IPS-NIHi11 (cell line): ENCODE measurements at places on chromosomes 4 and X.

- DNase-seq = no peak
Observed at GRCh38 chr4:110612631-110613269, 10.1 kb downstream of the PITX2 start.

DNA sequence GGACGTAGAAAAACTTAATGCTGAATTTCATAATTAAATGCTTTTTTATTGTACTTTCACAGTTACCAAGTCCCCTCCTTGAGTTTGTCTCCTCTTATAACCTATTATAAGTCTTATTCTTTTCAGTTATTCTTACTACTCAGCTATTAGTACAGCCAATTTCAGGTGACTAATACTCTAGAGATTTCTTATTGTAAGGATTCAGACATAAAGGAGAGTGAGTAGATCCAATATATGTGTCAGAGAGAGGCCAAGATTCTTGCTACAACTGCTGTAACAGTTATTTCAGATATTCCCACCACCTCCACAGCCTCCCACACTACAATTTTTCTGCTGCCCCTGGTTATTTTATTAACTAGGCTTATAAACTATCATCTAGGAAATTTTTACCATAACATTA, 274.5 kb downstream of the GPAT3 start:
- no peak for DNase-seq

- DNase-seq = no peak
Observed at GRCh38 chr4:26179316-26179760, 141.5 kb upstream of the RBPJ start.

GRCh38 chr4:139762720-139763119, 97.1 kb downstream of the MGST2 start:
- no peak for DNase-seq

- DNase-seq = peak; percentile 47
Observed at GRCh38 chrX:153474718-153475117, 4.3 kb upstream of the HAUS7 start.

DNA sequence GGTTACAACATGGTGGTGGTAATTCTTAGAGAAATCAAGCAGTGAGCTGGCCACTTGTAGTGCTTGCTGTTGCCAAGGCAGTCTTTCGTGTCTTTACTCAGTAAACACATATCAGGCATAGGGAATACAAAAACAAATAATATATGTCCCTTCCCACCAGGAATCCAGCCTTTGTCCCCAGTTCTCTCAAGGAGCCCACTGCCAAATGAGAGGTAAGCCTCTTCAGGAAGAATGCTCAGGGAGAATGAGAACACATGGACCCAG, 421 bp upstream of the PLAC1 start:
- no peak for DNase-seq

DNA sequence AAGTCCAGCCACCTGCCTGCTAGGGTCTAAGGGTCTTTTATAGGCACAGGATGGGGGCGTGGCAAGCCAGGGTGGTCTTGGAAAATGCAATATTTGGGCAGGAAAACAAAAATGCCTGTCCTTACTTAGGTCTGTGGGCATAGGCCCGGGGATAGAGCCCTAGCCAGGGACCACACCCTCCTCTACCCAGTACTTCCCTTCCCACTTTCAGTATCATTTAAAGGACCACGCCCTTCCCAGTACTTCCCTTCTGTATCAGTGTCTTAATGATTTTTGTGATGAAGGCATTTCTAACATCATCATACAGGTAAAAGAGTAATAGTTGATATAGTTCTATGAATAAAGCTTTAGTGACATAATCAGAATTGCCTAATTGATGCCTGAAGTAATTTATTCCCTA, 11.4 kb downstream of the BANK1 start:
- DNase-seq = no peak

DNA sequence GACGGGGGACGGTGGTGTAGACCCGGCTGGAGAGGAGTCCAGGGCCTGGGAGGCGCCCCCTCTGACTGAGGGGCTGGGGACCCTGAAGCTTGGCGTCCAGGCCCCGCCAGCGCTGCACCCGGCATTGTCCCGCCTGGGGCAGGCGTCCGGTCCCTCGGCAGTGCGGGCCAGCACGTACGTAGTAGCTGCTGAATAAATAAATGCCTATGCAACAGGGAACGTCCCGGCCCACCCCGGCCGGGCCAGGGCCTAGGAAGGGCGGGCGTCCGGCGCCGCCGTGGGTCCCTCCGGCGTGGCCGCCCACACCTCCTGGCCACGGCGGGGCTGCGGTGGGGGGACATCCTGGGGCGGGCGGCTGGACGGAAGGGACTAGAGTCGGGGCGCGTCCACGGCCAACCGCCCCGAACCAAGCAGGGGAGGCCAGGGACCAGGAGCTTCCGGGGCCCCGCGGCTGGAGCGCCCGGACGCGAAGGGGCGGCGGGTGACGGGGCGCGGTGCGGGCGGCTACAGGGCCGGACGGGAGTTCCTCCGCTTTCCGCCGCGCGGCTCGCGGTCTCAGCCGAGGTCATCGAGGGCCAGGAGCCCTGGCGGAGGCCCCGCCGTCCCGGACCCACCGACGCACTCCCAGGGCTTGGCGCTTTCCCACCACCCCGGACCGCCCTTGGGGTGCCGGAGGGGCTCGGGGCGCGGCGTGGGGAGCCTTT, 886 bp upstream of the WWC2 start:
- DNase-seq = peak; percentile 69

GRCh38 chr4:121656269-121656641, 40.5 kb downstream of the ANXA5 start:
- peak; percentile 43 for DNase-seq

DNA sequence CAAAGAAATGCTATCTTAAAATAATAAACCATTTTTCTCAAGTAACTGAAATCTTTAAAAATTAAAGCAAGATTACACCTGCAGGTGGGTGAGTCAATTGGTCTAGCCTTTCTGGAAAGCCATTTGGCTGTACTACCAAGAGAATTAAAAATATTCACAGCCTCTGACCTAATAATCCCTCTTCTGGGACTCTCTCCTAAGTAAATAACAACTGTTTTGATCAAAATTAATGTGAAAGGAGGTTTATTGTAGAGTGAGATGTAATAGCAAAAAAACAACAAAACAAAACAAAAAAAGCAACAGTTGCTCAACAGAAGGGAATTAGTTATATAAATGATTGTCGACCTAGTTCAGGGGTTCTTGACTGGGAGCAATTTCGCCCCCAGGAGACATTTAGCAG, 89.0 kb downstream of the GEMIN8 start:
- no peak for DNase-seq

DNA sequence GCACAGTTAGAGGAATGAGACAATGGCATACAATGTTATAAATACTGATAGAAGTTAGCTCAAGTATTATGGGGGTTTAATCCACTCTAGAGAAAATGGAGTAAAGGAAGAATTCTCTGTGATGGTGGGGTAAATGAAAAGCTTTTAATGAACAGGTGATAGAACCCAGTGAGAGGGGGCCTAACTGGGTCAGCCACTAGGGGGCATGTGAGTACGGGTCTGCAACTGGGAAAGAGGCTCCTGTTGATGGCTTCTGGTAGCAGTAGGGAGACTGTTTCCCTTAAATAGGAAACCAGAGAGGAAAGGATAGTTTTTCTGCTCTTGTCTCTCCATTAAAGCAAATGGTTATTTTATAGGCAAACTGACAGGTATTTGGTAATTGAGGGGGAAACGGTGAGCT, 132.8 kb upstream of the GPR101 start:
- peak; percentile 39 for DNase-seq

- DNase-seq = no peak
Observed at GRCh38 chr4:1614502-1614853, 69.6 kb downstream of the FAM53A start.

DNA sequence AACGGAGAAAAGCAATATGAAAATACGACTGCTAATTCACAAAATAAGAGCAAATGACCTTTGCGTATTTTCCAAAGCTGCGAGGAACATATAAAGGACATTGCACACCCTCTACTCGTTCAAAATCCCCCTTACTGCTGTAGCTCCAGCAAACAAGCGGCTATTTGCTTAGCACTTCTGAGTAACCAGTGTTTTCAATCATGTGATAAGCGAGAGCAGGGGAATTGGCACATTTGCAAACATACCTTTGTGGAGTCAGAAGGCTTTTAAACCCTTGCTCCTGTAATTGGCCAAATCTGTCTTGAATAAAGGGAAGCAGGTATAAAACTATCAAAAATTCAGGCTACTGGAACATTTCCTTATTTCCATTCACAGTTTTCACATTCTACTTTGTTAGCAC, 610.2 kb downstream of the UBE2NL start:
- no peak for DNase-seq

DNA sequence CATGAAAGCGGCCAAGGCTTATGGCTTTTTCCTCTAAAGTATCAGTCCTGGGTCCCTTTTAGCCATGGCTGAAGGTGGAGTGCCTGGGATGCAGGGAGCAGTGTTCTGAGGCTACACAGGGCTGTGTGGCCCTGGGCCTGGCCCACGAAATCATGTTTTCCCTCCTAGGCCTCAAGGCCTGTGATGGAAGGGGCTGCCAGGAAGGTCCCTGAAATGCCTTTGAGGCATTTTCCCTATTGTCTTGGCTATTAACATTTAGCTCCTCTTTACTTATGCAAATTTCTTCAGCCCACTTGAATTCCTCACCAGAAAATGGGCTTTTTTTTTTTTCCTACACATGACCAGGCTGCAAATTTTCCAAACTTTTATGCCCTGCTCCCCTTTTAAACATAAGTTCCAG, 657.0 kb downstream of the DACH2 start:
- no peak for DNase-seq

DNA sequence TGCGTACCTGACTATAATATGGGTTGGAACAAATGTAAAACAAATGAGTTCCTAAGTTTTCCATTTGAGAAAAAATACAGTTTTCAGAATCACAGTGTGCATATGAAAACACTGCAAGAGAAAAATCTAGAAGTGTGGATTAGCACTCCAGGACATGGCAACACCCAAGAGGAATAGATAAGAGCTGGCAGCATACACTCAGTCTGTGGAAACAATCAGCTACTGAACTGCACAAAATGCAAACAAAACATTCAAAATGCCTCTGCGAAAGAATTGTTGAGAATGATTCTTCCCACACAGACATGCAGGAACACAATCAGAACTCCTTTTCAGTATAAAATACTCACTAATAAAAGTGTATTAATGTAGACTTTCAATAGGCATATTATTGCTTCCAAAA, 39.9 kb downstream of the ATP8A1 start:
- no peak for DNase-seq

- no peak for DNase-seq
Observed at GRCh38 chr4:121706595-121707021, 9.8 kb upstream of the ANXA5 start.

- no peak for DNase-seq
Observed at GRCh38 chr4:52425751-52426326, 233.3 kb downstream of the USP46 start.

GRCh38 chr4:98199247-98199646, 56.0 kb upstream of the STPG2 start:
- DNase-seq = no peak

DNA sequence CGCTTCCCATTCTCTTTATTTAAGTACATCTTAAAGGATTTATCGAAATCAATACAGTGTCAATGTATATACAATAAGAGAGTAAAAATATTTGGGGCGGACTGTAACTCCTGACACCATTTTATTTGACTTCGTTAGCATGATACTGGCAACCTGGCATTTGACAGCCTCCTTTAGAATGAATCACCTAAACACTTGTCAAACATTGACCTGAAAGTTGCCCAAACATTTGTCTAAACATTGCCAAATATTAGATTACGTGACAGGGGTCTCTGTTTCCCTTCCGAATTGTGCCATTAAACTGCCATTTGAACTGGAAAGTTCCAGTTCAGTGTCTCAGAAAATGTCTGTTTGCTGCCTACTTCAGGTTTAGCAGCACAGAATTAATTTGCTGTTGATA, 20.8 kb upstream of the FAM9A start:
- no peak for DNase-seq

DNA sequence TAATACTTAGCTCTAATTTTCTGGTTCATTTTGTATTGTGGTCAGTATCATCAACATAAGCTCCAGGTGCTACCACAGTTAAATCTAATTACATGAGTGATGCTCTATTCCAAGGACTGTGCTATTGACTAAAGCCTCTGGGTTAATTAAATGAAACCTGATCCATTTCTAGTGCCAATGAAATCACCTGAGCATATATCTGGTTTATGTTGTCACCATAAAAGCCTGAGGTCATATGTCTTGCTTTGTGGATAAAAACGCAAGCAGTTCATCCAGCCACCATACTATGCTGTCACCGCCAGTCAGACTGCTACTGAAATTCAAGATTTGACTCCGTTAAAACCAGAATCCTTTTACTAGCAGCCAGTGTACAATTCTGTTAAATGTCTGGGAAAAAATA, 64.2 kb upstream of the ZNF518B start:
- no peak for DNase-seq

DNA sequence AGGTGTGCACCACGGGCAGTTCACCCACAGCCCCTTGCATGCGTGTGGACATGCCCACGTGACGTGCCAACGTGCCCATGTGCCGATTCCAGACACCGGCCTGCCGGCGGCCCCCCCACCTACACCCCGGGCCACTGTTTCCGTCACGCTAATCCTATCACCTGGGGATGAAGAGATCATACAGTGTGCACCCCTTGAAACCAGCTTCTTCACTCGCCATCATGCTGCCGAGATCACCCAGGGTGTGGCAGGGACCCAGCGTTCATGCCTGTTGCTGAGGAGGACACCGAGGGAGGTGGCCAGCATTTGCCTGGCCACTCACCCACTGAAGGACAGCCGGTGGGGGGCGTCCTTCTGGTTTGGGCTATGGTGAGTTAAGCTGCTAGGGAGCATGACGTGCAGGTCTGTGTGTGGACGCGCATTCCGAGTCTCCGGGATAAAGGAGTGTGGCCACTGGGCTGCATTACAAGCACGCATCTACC, 14.1 kb downstream of the CTBP1 start:
- peak; percentile 30 for DNase-seq

DNA sequence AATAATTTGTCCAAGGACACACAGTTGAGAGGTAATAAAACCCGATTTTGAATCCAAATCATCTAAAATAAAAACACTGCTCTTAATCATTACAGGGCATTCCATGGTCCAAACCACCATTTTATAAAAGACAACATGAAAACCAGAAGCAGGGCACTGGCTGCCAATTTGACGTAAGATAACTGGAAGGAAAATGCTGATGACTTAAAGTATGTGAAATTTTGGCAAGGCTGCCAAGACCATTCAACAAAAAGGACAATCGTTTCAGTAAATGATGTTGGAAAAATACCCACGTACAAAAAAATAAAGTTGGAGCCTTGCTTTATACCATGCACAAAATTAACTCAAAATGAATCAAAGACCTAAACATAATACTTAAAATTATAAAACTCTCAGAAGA, 344.4 kb downstream of the RAPGEF2 start:
- no peak for DNase-seq

GRCh38 chr4:86043755-86044592, 315.9 kb downstream of the MAPK10 start:
- DNase-seq = peak; percentile 19

DNA sequence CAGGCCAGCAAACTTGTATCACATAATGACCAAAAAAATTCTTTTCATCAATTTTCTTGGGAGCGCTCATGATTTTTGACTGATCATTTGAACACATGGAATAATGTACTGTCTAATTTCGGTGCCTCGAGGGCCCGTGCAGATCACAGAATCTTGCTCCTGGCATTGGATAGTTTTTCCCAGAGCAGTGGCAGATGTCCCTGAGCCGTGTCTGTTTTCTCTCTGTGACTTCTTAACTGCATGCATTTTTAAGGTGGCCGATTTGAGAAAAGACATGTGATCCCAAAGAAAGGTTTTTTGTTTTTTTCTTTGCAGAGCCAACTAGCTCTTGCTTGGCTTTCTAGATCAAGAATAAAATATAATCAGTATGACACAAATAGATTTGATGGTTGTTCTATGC, 19.7 kb downstream of the GPRIN3 start:
- no peak for DNase-seq
